ENCODE measurements at places on chromosomes 5 and 9.

DNA sequence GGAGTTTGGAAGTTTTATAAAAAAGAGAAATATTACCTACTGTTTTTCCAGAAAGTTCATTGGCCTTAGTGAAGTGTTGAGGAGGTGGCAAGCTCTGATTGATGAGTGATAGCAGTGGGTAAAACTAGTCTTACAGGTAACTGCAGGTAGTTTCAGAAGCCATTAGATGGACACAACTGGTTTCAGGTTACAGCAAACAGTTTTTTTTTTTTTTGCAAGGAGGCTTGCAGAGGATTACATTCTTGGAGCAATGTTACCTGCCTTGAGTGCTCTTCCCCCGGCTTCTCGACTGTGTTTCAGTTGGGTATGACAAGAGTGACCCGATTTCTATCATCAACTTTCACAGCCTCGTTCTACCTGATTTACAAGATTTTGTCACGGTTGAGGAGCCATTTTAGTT, 333.4 kb downstream of the YTHDC2 start:
- no peak for DNase-seq

DNA sequence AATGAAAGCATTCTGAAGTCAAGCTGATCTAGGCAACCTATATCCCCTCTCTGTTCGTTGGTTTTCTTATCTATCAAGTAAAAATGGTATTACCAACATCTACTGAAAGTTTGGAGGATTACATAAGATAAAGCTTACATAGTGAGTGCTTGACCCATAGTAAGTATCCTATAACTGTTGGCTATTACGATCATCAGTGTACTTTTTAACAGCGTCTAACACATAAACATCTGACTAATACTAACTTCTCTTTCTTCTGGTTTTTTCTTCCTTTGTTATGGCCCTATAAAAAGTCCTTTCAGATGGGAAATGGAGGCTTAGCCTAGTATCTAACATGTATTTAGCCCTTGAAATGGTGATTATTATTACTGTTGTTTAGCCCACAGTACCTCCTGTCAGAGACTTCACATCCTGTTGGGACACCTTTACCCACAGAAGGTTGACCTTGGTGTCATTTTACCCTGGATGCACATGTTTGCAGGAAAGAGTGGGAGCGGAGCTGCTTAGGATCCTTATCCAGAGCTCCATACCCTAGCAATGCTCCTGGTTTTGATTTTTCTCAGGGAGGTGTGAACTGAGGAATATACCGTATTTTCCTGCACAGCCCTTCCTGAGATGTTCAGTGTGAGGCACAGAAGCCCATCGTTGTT, 6.0 kb downstream of the INSYN2B start:
- DNase-seq, result no peak

GRCh38 chr9:133463234-133463863, 3.6 kb downstream of the CACFD1 start:
- peak; percentile 67 for DNase-seq

DNA sequence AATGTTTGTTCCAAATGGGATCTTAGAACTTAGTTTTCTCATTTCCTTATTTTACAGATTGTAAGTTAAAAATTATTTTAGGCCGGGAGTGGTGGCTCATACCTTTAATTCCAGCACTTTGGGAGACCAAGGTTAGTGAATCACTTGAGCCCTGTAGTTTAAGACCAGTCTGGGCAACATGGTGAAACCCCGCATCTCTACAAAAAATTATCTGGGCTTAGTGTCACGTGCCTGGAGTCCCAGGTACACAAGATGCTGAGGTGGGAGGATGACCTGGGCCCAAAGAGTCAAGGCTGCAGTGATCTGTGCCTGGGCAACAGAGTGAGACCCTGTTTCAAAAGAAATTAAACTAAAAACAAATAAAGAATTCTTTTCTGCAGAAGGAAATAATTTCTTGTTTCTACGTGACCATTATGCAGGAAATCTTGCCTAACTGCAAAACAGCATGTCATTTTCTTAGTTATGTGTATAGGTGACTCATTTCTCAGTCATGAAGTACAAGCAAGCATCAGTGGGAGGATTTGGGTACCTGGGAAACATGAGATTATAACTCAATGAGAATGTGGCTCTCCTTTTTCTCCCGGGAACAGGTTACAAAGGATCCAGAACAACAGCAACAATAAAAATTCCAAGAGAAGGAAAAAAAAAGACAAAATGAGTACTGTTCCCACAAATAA, 375.1 kb upstream of the ST8SIA4 start:
- DNase-seq, result no peak

GRCh38 chr5:180777475-180777874, 25.1 kb downstream of the MGAT1 start:
- no peak for DNase-seq

DNA sequence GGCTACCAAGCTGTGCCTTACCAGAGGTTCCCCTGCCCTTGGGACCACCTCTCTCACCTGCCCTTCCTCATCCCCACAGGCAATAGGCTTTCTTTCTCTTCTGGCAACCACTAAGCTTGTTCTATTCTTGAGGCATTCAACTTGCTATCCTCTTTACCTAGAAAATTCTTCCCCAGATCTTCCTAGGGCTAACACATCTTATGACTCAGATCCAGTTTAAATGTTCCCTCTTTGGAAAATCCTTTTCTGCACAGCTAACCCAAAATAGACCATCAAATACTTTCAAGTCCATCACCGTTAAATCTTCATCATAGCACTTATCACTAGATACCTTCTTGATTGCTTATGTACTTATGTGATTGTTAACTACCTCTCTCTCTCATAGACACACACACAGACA, 93.7 kb downstream of the ENC1 start:
- no peak for DNase-seq

DNA sequence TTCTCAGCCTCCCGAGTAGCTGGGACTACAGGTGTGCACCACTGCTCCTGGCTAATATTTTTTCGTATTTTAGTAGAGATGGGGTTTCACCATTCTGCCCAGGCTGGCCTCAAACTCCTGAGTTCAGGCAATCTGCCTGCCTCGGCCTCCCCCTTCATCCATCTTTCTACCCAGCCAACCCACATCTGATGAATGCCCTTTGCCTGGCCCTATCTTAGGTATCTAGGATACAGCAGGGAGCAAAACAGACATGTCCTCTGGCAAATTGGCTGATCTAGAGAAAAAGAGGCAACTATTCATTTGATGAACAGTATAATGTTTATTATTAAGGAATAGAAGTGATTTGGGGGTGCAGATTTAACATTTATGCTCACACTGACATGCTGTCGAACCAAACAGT, 123.0 kb downstream of the TRIO start:
- no peak for DNase-seq

DNA sequence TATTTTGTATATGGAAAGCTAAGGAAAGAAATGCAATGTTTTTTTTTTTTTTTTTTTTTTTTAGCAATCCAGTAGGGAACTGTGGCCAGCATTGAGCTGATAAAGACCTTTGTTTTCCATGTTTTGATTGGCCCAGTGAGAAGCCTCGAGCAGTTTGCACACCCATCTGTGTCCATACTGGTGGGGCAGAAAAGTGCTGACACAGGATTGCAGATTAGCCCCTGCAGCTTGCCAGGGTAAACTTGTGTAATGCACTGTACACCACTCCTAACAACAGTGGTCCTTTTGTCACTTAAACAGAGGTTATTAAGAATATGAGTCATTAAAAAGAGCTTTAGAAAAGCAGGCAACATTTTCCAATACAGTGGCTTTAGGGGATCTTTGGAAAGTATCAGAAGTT, 132.8 kb upstream of the CDKN2B start:
- DNase-seq, result no peak

GRCh38 chr9:88657893-88658292, 122.9 kb downstream of the NXNL2 start:
- no peak for DNase-seq

GRCh38 chr9:38257626-38258215, 134.8 kb upstream of the ALDH1B1 start:
- no peak for DNase-seq

GRCh38 chr9:93129691-93130500, 4.2 kb downstream of the NINJ1 start:
- no peak for DNase-seq

DNA sequence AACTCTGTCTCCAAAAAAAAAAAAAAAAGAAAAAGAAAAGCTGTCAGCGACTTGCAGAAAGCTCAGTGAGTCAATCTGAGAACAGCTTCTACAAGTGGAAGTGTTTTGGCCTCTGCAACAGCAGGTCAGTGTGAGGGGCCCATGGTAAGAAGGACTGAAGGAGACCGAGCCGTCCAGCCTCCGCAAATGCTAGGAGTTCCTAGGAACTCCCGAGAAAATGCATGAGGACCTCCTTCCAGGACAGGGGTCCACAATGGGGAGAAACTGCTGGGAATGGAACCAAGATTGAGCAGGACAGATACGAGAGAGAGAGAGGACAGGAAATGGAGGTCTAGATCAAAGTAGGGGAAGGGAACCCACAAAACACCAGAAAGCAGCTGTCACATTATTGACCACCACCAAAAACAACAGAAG, 180.5 kb downstream of the CRB2 start:
- DNase-seq, result no peak

DNA sequence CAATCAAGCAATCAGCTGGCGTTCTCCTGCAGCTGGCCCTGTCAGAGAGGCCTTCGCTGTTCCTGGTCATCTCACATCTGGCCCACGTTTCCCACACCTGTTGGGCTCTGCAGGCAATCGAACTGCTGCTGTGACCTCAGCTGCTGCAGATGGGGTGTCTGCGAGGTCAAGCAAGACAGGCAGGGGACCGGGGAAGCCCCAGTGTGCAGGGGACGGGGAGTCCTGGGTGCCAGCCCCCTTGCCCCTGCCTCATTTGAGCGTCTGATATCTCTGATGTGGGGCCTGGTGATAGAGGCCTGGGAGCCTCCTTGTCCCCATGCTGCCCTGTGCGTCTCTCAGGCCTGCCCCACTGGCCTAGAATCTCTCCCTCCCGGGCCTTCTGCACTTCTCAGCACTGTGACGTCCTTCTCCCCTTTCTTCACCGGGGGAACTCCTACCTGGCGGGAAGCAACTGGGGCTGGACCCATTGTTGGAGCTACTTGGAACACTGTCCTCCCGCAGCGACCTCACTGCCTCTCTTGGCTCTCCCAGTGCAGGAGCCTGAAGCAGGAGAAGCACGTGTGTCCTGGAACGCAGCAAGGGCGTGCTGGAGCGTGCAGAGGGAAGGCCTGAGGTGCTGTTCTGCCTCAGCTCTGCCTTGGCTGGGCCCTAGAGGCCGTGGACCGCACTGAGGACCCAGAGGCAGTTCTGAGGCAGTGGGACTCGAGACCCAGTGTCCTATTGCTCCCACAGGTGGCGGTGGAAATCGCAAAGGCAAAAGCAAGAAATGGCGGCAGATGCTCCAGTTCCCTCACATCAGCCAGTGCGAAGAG, 3.9 kb downstream of the GRK6 start:
- DNase-seq, result no peak

- no peak for DNase-seq
These were observed 547.6 kb downstream of the RAB3C start for GRCh38 chr5:59130431-59130830.

DNA sequence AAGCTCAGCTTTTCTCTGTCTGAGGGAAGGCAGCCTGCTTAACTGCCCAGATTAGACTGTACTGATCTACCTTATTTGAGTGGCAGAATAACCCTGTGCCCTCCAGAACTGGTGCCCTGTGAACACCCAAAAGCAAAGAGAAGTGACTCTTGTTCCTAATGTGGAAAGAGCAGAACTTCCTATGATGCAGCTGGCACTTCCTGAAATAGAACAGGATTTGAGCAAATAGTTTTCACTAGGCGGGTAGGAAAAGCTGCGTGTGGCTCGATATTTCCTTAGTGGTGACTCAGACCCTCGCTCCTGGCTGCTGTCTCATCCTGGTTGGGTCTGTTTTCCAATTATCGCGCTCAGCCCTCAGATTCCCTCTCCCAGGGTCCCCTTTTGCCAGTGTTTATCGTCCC, 89.9 kb downstream of the SH3TC2 start:
- DNase-seq, result no peak

DNA sequence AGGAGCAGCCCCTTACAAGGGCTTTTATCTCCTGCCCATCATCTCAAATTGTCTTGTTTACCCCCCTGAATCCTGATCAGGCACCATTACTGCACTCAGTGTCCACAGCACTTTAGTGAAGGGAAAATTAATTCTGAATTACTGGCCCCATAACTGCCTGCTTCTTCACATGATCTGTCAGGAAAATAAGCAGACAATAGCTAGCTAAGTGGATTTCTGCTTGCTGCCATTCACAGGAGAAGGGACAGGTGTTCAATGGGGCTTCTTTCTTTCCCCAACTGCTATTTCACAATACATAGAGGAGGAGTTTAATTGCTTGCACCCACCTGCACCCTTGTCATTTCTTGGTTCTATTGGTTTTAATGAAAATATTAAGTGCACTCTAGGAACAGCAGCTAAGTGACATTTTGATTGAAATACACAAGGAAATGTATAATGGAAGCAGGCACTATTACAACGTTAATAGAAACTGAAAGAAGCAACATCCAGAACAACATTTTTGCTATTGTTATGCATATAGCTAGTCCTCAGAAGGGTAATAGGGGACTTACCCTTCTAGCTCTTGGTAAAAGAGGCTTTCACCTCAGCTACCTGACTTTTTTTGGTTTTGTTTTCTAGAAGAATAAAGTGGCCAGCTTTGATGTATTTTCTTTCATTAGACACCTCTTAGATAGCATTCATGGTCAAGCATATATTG, 599.3 kb upstream of the TLE4 start:
- DNase-seq, result peak; percentile 93

DNA sequence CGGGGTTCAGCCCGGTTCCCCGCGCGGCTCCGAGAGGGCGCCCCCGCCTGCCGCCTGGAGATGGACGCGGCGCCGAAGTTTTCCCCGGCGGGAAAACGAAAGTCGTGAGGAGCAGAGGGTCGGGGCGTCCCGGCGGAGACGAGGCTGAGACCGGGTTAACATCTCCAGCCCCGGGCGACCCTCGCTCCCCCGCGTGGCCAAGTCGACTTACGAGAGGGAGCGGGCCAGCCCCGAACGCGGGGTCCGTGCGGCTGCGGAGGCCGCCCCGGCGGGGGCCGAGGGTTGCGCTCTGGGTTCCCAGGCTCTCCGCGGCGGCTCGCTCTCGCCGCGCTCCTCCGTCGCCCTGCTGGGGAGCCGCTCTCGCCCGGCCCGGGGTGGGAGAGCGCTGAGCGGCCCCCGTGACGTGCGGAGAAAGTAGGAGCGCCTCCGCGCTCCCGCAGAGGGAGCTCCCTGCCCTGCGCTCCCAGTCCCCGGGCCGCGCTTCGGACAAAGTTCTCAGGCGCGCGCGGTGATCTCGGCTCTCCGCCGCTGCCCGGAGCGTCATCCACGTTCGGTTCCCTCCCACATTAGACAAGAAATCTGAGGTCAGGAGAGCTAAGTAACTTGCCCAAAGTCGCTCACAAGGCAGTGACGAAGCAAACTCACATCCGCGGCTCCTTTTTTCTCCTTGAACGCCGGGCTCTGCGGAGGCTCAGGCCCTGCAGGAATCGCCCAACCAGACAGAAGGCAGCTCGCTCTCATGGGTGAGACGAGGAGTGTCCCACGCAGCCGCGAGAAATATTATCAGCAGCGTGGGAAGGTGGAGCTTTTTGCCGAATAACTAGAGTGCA, 1.2 kb upstream of the GCNT4 start:
- DNase-seq, result peak; percentile 1

GRCh38 chr9:137534256-137535119, 15.7 kb downstream of the PNPLA7 start:
- peak; percentile 87 for DNase-seq
